Activated T-cell treated with anti-CD3 and anti-CD28 coated beads for 1 hour (primary cell): ENCODE measurements at places on chromosomes 7 and 10.

GRCh38 chr7:27885652-27886051 lies 145.7 kb downstream of the TAX1BP1 start:
- no peak for DNase-seq

DNA sequence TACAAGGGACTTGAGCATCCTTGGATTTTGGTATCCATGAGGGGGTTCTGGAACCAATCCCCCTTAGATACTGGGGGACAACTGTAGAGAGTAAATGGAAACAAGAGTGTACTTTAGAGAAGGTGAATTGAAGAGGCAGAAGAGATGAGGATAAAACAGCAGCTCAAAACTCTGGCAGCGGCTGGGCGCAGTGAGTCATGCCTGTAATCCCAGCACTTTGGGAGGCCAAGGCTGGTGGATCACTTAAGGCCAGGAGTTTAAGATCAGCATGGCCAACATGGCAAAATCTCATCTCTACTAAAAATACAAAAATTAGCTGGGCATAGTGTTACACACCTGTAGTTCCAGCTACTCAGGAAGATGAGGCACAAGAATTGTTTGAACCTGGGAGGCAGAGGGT lies 218.7 kb downstream of the GALNT17 start:
- no peak for DNase-seq

DNA sequence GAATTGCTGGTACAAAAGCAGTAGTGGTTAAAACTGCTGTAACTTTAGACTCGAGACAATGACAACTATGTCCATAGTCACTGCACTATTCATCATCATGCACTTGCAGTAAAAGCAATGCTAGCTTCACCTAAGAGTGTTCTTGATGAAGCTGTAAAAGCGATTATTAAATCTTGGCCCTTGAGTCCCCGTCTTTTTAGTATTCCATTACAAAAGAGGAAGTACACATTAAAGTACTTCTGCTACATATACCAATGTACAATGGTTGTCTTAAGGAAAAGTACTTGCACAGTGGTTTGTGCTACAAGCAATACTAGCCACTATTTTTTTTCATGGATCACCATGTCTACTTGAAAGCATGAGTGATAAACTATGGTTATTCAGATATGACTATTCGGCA lies 78.3 kb downstream of the ATAD1 start:
- no peak for DNase-seq

- DNase-seq = no peak
These were observed 13.5 kb downstream of the NEUROD6 start for GRCh38 chr7:31327071-31327470.

DNA sequence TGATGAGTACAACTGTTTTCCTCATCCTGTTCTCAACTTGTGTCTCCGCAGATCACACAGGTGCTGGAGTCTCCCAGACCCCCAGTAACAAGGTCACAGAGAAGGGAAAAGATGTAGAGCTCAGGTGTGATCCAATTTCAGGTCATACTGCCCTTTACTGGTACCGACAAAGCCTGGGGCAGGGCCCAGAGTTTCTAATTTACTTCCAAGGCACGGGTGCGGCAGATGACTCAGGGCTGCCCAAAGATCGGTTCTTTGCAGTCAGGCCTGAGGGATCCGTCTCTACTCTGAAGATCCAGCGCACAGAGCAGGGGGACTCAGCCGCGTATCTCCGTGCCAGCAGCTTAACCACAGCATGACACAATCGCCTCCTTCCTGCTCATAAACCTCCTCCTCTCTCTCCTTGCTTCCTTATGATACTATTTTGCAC lies 126.7 kb upstream of the PRSS58 start:
- DNase-seq = peak; percentile 6

DNA sequence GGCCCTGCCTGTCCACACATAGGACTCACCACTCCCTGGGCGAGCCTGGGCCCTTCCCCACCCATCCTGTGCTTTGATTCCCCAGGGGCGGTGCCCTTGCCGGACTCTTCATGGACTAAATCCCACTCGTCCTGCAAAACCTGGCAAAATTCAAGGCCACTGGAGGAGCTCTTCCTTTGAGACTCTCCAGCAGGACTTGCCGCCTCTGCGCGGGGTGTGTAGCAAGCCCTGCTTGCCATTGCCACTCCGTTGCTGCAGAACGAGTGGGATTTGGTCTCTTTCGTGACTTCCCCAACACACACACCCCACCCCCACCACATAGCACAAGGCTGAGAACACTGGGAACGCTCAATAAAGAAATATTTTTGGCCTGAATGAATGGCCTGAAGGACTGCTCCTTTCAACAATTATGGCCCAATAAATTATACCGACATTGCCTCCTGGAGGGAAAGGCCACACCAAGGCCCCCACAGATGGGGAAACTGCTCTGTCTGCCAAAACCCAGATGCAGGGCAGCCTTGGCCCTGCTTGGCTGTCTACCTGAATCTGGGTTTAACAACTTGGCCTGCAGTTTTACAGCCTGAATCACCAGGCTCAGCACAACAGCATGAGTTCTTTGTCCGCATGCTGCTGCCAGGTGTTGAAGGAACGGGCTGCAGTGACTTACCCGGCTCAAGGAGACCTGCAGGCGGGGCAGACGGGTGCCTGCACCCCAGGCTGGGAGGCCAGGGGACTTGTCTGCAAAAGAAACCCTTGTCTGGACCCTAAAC lies 72.8 kb upstream of the KAT6B start:
- DNase-seq = no peak

- no peak for DNase-seq
These were observed 497 bp upstream of the RAB11FIP2 start for GRCh38 chr10:118047157-118047719.

DNA sequence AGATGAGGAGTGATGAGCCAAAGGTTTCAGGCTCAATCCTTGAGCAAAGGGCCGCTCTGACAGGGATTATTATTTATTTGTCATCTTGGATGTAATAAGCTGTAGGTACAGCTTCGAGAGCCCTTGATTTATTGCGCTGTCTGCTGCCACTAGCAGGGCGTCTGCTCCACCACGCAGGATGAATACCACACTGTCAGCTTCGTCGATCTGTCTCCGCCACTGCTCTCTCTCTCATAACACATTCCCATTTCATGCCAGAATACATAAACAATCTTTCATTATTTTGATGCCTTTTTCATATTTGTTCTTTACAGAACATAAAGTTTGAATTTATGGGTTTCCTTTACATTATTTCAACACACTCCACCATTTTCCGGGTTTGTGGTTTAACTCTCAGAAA lies 276.6 kb downstream of the LRMDA start:
- no peak for DNase-seq

DNA sequence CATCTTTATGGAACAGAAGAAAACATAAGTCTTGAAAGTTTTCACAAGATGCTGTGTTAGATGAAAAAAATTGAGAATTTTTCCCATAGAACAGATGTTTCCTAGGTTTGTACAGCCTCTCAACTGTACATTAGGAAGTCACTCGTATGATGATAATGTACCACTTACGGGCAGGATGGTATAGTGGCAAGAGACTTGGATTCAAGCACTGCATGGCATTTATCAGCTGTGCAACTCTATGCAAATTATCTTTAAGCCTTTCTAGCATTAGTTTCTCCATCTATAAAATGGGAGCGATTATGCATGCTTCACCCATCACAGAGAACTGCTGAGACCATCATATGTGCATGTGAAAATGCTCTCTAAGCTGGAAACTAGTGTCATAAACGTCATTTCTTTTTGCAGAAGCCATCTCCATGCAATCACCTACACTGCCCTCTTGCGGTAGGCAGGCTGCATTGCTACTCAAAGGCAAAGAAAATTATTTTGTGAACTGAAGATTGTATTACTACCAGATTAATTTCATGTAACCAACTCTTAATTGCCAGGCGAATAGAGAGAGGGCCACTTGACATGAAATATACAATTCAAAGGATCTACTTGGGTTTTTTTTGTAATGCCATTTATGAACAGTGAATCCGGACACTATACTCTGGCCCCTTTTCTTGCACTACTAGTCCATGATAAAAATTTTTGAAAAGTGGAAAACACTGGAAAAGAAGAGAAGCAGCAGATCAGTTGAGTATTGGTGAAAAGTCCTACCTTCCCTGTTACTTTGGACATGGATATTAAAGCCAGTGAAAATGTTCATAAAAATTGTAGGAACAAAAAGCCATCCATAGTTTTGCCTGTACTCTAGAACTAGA lies 102.3 kb downstream of the JAZF1 start:
- DNase-seq = peak; percentile 33

DNA sequence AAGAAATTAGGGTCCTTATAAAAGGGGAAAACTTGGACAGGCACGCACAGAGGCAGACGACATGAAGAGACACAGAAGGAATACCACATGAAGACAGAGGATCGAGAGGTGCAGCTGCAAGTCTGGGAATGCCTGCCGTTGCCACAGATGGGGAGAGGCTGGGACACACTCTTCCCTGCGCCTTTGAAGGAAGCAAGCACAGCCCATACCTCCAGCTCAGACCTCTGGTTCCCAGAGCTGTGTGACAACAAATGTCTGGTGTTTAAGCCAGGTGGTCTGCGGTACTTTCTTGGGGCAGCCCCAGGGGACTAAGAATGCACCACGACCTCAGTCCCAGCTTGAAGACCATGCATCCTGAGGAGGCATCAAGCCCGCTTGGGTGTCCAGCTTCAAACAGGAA lies 18.3 kb downstream of the INSIG1 start:
- no peak for DNase-seq

GRCh38 chr7:79512261-79512660 lies 58.8 kb upstream of the MAGI2 start:
- no peak for DNase-seq

GRCh38 chr10:132420981-132421846 lies 24.2 kb downstream of the PWWP2B start:
- no peak for DNase-seq

DNA sequence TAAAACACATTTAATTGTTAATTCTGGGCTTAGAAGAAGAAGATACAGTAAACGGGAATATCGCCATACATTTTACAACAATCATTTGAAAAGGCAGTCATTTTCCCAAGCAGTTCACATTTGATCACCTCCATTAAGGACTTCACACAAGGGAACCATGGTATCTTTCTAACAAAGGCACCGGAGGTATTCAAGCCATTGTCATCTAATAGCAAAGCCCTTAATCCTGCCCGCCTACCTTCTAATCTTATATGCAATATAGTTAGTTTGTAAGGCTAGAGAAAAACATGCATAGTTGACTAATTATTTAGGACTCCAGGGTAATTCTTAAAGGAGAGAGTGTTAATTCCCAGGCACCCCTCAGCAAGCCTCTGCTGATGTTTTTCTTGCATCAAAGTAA lies 83.1 kb downstream of the MRPL32 start:
- no peak for DNase-seq
